ENCODE measurements at places on chromosomes 4 and X.

GRCh38 chr4:10107111-10108091 lies 9.2 kb downstream of the WDR1 start:
- DNase-seq = no peak

DNA sequence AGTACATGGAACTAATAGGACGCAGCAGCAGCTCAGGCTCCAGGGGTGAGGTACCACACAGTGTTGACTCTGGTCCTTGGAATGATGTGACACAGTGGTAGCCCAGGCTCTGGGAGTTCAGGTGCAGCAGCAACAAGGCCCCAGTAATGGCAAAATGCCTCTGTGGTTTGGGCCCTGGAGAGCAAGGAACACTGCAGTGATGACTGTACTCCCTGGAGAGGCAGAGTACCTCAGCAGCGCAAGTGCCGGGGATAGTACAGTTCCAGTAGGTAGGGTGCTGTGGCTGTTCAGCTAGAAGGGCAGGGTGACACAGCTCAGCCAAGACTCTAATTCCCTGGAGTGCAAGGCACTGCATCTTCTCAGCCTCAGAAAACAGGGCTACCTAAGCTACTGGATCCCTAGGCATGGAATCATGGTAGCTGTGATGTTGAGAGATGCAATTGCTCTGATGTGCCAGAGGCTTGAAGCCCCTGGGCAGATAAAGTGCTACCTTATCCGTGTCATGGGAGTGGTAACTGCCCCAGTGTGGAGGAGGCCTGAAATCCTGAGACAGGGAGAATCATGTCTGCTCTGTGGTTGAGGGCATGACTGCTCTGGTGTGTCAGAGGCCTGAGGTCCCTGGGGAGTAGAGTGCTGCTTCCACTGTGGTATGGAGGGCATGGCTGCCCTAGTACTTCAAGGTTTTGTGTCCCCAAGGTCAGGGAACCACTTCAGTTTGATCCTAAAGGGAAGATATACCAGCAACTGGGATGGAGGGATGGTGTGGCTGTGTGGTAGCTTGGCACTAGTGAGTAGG lies 55.2 kb downstream of the AREG start:
- no peak for DNase-seq

GRCh38 chrX:42398967-42399631 lies 378.9 kb downstream of the PPP1R2C start:
- peak; percentile 25 for DNase-seq

DNA sequence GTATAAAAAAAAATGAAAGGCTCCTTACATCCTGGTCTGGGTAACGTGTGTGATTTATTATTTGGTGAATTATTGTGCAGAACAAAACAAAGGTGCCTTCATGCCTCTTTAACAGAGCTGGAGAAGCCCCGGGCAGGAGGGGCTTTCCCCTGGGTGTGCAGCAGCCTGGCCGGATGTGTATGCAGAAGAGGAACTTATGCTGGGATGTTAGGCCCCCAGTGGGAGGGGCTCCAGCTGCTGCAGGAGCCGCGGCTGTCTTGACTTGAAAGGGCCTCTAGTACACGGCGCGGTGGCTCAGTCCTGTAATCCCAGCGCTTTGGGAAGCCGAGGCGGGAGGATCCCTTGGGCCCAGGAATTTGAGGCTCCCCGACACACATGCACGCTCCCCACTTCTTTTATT lies 16.0 kb downstream of the CCNQ start:
- peak; percentile 77 for DNase-seq

DNA sequence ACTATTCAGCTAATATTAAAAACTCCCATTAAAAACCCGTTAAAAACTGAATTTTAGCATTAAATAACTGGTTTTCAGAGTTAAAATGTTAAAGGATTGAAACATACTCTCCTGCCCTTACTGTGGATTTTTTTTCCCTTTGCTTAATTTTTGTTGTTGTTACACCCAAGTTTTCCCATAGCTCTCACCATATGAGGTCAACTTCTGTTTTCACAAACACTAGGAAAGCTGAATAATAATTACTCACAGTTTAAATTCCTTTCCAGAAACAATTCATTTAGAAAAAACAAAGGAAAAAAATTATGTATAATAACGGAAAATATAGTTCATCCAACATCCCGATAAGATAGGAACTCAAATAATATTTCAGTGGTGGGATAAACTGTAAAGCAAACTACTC lies 129.0 kb downstream of the PPP3CA start:
- DNase-seq = no peak

GRCh38 chr4:10082459-10083272 lies 33.9 kb downstream of the WDR1 start:
- DNase-seq = no peak

GRCh38 chrX:154396973-154397887 lies 947 bp upstream of the RPL10 start:
- no peak for DNase-seq

- DNase-seq = no peak
Measured at GRCh38 chr4:184548648-184549341, 74.4 kb upstream of the IRF2 start.

- no peak for DNase-seq
Measured at GRCh38 chrX:39309018-39309635, 507.9 kb downstream of the MID1IP1 start.

GRCh38 chr4:121688701-121689100 lies 8.1 kb downstream of the ANXA5 start:
- no peak for DNase-seq

- DNase-seq = no peak
Measured at GRCh38 chr4:26033389-26033788, 119.4 kb downstream of the SMIM20 start.

DNA sequence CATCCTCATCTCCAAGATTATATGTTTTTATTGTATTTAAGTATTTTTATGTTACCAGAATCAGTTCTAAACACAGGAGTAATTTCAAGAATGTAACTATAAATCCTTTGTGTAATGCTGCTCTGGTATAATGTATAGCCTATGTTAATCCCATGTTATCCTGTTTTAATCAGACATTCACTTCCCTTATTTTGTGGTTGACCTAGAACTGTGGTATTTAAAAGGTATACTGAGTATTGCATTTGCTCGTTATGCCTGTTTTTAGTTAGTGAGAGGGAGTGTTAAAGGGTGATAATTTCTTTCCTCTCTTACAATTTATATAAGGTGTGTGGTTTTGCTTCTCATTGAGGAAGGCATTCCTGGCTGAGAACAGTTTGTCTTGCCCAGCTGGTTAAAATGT lies 26.2 kb downstream of the MTM1 start:
- no peak for DNase-seq

DNA sequence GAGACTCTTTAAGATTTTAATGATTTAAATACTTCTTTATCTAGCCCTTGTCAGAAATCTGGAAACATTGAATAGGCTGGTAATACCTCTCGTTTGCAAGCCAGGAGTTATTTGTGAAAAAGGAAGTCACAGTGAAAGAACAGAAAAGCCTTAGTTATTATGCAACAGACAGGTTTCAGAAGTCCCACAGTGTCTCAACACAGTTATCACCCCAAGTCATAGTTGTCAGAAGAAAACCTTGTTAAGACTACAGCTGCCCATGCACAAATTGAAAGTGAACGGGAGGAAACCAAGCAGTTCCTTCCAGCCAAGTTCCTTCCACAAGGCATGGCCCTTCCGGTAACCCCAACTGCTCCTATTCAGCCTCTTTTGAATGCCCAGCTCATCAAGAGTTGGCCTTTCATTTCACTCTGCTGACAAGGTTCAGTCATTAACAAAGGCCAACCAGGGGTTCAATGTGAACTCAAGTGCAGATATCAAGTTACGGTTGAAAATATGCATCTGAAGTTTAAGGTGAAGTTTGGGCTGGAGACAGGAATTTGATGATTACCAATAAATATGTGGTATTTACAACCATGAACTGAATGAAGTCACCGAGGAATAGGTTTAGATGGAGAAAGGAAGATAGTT lies 15.6 kb downstream of the ALPK1 start:
- no peak for DNase-seq

DNA sequence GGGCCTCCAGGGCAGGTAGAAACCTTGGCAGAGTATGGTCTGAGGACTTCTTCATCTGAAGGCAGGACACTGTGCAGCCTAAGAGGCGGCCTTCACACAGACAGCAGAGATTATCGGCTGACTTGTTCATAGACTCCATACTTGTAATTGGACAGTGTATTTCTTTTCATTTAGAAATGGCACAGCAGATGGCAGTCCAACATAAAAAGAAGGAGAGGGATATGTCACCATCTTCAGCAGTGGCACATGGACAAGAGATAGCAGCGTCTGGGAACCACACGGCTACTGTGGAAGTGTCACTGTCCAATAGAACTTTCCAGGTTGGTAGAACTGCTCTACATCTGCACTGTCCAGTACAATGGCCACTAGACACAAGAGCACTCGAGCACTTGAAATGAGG lies 21.7 kb upstream of the GEMIN8 start:
- DNase-seq = no peak

DNA sequence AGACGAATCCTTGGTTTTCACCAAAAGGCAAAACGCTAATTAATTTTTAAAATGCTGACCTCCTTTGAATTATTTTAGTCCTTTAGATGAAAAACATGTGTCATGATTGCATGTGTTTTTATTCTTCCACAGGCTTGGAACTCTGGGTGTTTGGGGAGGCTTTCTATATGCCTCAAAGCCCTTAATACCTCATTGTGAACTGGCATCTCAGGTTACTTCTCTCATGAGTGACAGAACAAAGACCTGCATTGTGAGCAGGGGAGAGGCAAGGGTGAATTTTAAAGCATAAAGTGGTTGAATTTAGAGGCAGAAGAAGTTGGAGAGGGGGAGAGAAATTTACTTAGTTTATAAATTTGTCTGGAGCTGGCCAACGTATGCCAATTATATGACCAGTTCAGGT lies 119.5 kb downstream of the ARSF start:
- no peak for DNase-seq

Data from T-helper 2 cell (primary cell).